ENCODE measurements at places on chromosomes 12 and 14.

DNA sequence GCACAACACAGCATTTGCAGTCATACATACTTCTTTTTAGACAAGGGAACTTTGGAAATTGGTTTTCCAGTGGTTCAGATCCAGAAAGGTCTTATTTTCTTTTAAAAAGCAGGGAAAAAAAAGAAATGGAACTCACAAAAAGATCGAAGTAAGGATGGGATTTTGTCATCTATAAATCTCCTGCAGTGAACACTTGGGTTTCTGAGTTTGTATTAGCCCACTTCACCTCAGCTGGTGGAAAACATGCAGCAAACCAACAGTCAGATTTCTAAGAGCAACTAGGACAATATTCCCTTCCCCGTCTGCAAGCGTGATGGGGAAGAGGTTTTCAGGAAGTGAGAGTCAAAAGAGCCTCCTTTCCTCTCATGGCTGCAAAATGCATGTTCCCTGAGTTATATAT, 4.6 kb downstream of the MYF5 start:
- no peak for DNase-seq

- DNase-seq: no peak
These were observed 91.9 kb downstream of the IGF1 start for GRCh38 chr12:102388469-102388868.

DNA sequence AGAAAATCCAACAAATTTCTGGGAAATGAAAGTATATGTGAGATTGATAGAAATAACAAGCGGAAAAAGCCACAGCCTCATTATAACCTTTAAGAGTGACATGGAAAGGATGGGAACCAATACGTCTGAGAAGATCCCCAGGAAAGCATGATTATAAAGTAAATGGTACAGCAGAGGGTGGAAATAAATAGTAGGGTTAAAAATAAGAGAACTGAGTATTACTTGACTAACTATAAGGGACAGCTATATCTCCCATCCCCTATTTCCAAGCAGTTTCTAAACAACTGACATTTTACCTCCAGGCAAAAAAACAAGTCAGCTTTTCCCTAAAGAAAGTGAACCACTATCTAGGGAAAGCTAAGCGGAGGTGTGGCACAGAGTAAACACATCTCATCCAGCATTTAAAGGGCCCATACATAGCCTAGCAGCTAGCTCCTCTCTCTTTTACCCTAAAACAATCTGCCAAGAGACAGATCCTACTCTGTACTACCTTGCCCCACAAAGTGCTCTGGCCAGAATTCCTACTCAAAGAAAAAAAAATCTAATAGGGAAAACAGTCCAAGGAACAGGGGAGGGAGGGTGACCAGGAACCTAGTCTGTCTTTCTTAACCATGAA, 11.2 kb downstream of the OSBPL8 start:
- DNase-seq: no peak

DNA sequence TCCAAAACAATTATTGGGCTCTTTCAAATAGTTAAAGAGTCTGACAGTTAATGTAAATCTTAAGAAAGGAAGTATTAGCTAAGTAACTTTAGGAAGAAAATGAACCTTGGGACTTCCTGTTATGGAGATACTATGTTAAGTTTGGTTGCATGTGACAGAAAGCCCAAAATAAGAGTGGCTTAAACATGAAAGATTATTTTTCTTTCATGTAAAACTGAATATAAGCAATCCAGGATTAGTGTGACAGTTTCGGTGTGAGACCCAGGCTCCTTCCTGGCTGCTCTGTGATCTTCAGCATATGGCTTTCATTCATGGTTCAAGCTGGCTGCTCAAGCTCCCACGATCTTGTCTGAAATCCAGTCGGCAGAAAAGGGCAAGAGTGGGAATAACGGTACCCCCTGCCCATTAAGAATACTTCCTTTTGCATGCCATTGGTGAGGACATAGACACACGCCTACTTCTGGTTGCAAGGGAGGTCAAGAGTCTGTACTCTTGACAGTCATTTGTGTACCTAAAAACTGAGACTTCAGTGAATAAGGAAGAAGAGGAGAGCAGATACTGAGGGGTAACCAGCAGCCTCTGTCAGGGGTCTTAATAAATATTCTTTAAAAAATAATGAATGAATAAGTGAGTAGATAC, 2.2 kb upstream of the RPAP3 start:
- DNase-seq: no peak

GRCh38 chr12:459430-460258, at the start of gene B4GALNT3:
Gene B4GALNT3, plus strand, starts transcription at chr12:459939. Its CDS starts 438 bp downstream, at chr12:460377.
- DNase-seq: no peak

GRCh38 chr12:12700254-12700653, 4.3 kb upstream of the GPR19 start:
- no peak for DNase-seq

- DNase-seq: no peak
These were observed 287.0 kb downstream of the DPF3 start for GRCh38 chr14:72606879-72607278.

DNA sequence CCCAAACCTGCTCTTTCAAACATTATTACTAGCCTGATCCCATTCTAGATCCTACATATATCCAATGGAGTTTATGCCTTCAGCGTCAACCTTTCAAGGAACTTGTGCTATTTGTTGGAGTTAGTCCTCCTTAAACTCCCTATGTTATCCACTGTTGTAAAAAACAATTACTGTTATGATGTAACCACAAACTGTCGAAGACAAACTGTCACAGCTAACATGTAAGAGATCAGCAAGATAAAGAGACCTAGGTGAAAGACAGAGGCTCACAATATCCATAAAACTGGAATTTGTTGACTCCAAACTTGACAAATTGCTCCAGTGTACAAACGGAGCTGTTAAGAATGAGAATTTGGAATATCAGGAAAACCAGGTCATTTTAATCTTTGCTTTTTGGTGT, 70.7 kb downstream of the CDK17 start:
- DNase-seq: no peak

All from fibroblast of upper back skin (primary cell).